ENCODE measurements at places on chromosomes 3 and 15.

GRCh38 chr3:4736284-4736861 lies 242.9 kb upstream of the BHLHE40 start:
- DNase-seq = no peak

DNA sequence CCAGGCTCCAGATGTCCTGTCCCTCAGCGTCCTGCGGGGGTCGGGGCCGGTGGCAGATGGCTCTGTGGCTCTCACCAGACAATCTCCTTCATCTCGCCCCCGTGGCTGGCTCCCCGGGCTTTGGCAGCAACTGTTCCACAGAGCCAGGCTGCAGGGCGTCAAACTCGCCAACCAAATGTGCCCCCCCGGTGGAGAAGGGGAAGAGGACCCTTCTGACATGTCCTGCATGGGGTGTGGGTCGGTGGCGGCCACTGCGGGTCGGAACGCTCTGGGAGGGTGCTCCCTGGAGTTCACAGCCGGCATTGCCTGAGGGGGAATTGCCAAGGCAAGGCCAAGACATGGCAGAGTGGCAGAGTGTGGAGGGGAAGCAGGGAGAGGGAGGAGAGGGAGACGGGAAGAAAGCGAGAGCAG lies 36.0 kb downstream of the BDH1 start:
- DNase-seq = no peak

- DNase-seq = no peak
Measured at GRCh38 chr15:64379216-64379960, 1.9 kb downstream of the PCLAF start.

- no peak for DNase-seq
Measured at GRCh38 chr3:95586754-95587153, 1227.6 kb upstream of the EPHA6 start.

- no peak for DNase-seq
Measured at GRCh38 chr15:59406446-59406845, 31.5 kb upstream of the FAM81A start.

GRCh38 chr15:67013696-67014095 lies 51.7 kb upstream of the SMAD3 start:
- no peak for DNase-seq

DNA sequence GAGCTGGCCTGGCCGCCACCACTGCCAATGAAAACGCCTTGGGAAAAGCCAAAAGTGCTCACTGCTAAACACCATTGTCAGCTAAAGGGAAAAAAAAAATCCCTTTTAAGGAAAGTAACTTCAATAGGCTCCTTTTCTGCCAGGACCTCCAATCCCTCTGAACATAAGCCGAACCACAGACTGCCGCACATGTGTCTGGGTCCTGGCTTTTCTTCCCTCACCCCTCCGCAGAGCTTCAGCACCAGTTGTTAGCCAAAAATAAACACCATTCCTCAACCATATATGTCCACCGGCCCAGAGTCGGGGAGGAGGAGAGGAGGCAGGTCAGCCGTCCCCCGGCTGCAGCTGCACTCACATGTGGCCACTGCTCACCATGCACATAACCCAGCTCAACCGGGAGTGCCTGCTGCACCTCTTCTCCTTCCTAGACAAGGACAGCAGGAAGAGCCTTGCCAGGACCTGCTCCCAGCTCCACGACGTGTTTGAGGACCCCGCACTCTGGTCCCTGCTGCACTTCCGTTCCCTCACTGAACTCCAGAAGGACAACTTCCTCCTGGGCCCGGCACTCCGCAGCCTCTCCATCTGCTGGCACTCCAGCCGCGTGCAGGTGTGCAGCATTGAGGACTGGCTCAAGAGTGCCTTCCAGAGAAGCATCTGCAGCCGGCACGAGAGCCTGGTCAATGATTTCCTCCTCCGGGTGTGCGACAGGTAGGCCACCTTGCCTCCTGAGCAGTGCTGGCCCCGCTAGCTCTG lies at the start of gene FBXL22:
Gene FBXL22 (plus strand): TSS at position 350 of the 753 bp plus-strand sequence. CDS start 6 bp downstream, at position 356.
- no peak for DNase-seq

DNA sequence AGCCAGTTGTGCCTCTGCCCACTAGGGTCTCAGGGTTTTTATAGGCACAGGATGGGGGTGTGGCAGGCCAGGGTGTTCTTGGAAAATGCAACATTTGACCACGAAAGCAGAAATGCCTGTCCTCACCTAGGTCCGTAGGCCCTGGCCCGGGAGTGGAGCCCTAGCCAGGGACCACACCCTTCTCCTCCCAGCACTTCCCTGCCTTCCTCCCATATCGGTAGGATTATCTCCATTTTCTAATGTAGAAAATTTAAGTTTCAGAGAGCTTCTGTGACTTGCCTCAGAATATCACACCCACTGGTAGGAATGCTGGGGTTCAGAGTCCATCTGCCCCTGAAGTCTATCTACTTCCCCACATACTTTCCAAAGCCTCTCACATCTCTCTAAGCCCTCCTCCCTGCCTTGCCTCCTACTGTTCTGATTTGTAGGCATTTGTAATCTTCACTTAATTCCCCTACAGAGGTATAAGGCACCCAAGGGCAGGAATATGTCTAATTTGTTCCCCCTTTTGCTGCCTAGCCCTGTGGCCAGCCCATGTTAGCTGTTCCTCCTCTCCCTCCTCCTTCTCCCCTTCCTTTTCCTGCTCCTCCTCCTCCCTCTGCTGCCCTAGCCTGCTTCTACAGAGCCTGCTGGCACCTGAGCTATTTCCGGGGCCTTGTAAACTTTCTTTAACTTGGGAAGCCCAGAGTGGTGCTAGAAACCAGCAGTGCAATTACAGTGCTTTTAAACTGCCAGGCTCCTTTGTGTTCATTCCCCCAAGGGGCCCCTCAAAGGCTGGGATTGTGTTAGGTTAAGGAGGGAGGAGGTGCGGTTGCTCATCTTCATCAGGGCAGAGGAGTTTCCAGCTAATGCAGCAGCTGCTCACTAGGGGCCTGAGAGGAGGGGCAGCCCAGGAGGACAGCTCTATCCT lies 71.1 kb downstream of the MRPL46 start:
- DNase-seq = no peak

DNA sequence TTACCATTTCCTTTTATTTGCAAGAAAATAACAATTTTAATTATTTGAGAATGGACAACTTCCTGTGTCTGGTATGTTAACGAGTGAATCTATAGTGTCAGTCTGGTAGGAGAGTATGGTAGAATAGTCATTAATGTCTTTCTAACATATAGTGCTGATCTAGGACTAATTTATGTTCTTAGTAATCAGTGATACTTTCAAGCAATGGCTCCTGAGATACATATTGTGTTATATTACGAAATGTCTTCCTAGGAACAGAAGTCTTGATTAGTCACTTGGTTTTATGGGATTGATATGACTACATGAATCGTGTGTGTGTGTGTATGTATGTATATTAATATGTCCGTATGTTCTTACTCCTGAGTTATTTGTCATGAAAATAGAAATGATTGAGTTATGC lies 66.6 kb upstream of the PAQR5 start:
- DNase-seq = no peak

GRCh38 chr3:50078622-50079021 lies 10.1 kb upstream of the RBM5 start:
- no peak for DNase-seq

GRCh38 chr3:63993653-63994079 lies 29.6 kb downstream of the PSMD6 start:
- peak; percentile 61 for DNase-seq

GRCh38 chr3:128252083-128252482 lies 98.8 kb downstream of the EEFSEC start:
- DNase-seq = no peak

- DNase-seq = no peak
Measured at GRCh38 chr15:52294881-52295420, 653 bp downstream of the MYO5C start.

GRCh38 chr15:85649372-85649771 lies 145.4 kb downstream of the KLHL25 start:
- DNase-seq = no peak

DNA sequence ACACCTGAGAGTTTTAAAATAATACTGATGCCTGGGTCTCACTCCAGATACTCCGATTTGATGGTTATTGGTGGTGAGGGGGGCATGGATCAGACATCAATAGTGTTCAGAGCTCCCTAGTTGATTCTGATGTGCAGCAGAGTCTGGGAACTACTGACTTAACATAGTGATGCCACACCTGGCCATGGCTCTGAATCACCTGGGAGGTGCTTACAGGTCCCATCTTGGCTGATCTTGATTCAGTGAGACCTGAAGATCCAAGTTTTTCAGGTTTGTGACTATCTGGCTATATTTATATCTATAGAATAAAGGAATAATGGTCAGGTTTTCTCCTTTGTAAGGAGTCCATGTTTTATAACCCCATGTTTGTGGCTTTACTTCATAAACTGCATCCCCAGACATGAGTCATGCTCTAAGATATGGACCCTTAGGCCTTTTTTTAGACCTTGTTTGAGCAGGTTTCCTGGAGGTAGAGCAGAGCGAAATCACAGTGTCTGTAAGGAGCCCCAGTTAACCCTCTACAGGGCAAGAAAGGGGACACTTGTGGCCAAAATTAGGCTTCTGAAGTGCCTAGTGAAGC lies 101.4 kb downstream of the LARS2 start:
- no peak for DNase-seq

GRCh38 chr3:4515916-4516579 lies 22.9 kb downstream of the ITPR1 start:
- DNase-seq = no peak

DNA sequence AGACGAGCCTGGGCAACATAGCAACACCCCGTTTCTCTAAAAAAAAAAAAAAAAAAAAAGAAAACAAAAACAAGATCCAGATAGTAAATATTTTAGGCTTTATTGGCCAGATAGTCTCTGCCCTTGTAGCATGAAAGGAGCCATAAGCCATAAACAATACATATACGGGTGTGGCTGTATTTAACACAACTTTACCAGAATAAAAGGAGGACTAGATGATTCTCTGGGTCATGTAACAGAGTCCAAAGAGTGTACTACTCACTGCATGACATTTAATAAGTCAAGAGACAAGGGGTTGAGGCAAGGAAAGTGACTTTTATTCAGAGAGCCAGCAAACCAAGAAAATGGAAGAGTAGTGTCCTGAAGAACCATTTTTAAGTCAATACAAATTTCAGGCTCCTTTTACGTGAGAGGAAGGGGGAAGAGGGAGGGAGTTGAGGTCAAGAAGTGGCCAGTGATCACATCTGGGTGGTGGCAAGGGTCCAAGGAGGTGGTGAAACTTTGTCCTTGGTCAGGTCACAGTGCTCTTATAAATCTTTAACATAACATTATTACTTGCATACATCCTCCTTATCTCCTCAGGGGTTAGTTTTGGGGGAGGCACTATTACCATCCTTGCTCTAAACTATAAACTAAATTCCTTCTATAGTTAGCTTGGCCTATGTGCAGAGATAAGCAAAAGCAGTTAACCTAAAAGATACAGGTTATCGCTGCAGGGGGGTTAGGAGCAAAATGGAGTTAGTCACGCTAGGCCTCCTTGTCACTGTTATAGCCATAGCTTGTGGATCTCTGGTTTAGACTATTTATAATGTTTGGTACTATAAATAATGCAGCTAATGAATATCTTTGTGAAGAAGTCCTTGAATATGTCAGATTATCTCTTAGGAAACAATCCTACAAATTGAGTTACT lies 46.1 kb downstream of the METTL6 start:
- no peak for DNase-seq

GRCh38 chr15:85044251-85044853 lies 62.7 kb downstream of the PDE8A start:
- DNase-seq = peak; percentile 34

DNA sequence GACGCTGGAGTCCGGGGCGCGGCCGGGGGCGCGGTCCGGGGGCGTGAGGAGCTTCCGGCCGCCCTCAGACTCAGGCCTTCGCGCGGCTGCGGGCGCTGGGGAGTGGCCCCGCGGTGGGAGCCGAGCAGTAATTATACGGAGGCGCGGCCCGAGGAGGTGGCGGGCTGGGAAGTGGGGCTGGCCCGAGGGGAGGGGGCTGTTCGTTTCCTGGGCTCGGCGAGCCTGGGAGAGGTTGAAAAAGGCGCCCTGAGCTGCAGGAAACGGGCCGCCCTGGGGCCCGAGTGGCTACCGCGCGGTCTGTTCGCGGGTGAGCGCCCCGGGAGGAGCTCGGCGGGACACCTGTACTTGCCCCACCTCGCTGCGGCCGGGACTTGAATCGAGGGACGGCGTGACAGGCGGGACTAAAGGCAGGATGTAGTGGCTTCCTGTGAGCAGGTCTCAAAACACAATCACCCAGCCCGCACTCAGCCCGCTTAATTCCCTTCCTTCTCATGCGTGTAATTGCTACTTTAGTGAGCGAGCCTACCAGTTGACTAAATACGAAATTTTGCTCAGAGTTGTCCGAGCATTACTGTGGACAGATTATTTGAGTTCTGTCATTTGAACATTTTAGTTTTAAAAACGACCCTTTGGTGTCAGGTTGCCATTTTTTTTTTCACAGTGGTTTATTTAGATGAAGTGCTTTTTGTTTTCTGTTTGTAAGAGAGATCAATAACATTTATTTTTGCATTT lies 860 bp downstream of the RASA2 start:
- peak; percentile 81 for DNase-seq

GRCh38 chr3:141530415-141530768 lies 43.6 kb downstream of the RASA2 start:
- no peak for DNase-seq

DNA sequence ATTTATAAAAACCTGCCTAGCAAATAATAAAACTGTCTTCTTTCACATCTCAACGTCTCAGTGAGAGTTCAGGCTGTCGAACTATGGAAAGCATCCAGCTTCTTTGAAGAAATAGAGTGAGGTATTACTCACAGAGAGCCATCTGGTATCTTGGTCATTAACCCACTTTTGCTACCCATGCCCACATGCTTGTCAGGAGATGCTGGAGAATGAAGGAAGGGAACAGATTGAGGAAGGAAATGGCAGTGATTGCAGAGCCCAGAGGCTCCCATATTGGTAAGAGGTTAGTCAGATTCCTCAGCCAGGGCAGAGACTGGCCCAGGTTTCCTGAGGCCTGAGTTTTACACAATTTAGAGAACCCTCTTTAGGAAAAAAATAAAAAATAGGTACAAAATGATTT lies 119.1 kb downstream of the B3GALNT1 start:
- no peak for DNase-seq

- no peak for DNase-seq
Measured at GRCh38 chr3:13564751-13565560, 16.0 kb downstream of the FBLN2 start.

GRCh38 chr15:92693691-92694331 lies 38.2 kb upstream of the FAM174B start:
- DNase-seq = no peak

- no peak for DNase-seq
Measured at GRCh38 chr15:77446840-77447390, 26.2 kb downstream of the HMG20A start.

- DNase-seq = no peak
Measured at GRCh38 chr3:100335434-100335833, 877 bp downstream of the NIT2 start.

GRCh38 chr15:65408324-65409035 lies 14.3 kb downstream of the IGDCC4 start:
- no peak for DNase-seq

GRCh38 chr15:83516935-83517334 lies 69.8 kb downstream of the SH3GL3 start:
- no peak for DNase-seq

All from activated T-cell treated with anti-CD3 and anti-CD28 coated beads, Interleukin-2, amount 50 U/mL, for 1 hour (primary cell).